ENCODE measurements at places on chromosomes 1 and 21. TPM values are rescaled to one million over a fixed set of nuclear protein-coding genes. Genes with fewer than 3 reads are reported as not detected.

Gene VHLL
- total RNA-seq, result not detected

Gene GRIK3
- not detected for total RNA-seq

Gene UMODL1
- total RNA-seq, result not detected

Gene DRAXIN
- 0.11 TPM for total RNA-seq

Gene FAM167B
- total RNA-seq, result 5.5 TPM

Gene YOD1
- total RNA-seq, result 10.4 TPM

Gene EPHA2
- total RNA-seq, result 130 TPM

Gene EPHB2
- total RNA-seq, result 88.5 TPM

Gene RXFP4
- total RNA-seq, result 0.14 TPM

Gene CASZ1
- 0.99 TPM for total RNA-seq

Gene KCNA2
- total RNA-seq, result not detected

Gene C1orf87
- not detected for total RNA-seq

Gene MRPL24
- total RNA-seq, result 56.2 TPM

Gene MYBPH
- not detected for total RNA-seq

Gene DFFB
- 11.5 TPM for total RNA-seq

Gene FBXO2
- total RNA-seq, result 1.1 TPM
